Stimulated activated CD8-positive, alpha-beta memory T cell treated with anti-CD3 and anti-CD28 coated beads, Interleukin-15, amount 100 ng/mL, for 24 hours (primary cell): ENCODE measurements at places on chromosomes 16 and 17.

GRCh38 chr16:14301169-14302030 lies 230.3 kb downstream of the MRTFB start:
- no peak for DNase-seq

DNA sequence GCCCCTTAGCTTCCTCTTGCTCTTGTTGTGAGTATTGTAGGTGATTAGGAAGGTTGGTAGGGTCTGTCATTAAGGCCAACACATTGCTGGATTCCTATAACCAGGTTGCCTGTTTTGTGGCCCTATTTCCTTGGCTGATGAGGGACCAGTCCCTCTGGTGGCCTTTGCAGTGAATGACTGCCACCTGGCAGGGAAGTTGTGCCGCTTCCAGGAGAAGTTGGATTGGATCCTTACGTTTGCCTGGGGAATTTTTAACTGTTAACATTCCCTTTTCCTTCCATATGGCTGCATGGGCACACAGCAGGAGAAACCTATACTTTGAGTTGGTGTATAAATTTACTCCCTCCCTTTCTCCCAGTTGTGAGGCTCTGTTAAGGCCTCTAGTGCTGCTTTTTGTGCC lies 32.4 kb downstream of the LCMT1 start:
- DNase-seq = no peak

GRCh38 chr16:88506723-88507122 lies 53.6 kb downstream of the ZFPM1 start:
- DNase-seq = no peak

- no peak for DNase-seq
Observed at GRCh38 chr16:27432558-27432957, 30.6 kb downstream of the IL21R start.

GRCh38 chr17:42979511-42980273 lies at the start of gene PTGES3L:
Gene PTGES3L, minus strand, starts transcription at chr17:42980080. Its CDS starts 27 bp downstream, at chr17:42980053.
- DNase-seq = no peak

GRCh38 chr16:65641049-65641761 lies 519.3 kb upstream of the CDH11 start:
- DNase-seq = no peak

- DNase-seq = no peak
Observed at GRCh38 chr16:78155791-78156345, 56.4 kb downstream of the WWOX start.

- DNase-seq = no peak
Observed at GRCh38 chr17:80053102-80053501, 16.7 kb downstream of the CCDC40 start.

DNA sequence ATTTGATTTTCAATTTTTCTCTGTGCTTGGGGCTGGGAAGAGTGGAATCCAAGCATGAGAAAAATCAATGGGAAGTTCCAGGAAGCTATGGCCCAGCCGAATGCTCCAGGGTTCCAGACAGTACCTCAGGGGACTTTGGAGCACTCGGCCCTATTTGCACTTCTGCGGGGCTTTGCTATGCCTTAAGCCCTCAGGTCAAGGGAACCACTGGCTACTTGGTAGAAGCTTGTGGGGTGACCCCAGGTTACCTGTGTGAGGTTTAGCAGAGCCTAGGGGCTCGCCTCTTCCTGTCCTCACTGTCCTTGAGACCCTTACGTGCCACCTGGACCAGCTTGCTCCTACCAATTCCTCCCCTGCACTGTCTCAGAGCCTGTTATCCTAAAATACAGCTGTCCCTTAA lies 121.3 kb downstream of the MGAT5B start:
- DNase-seq = no peak

GRCh38 chr17:562174-562573 lies 152.5 kb downstream of the VPS53 start:
- DNase-seq = no peak

DNA sequence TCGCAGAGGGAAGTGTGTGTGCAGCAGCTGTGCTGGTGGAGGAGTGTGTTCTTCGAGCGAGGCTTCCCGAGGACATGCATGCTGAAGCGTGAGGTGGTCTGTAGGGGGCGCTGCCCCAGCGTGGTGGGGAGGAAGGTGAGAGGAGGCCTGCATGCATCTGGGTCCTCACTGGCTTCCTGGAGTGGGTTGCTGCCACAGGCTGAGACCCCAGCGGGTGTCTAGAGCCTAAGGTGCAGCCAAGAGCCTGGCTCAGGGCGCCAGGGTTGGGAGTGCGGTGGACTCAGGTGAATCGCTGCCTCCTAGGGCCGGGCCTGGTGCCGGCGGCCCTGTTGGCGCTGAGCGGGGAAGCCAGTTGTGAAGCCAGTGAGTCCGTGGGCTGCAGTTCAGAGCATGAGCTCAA lies 7.5 kb upstream of the HSD3B7 start:
- DNase-seq = no peak

DNA sequence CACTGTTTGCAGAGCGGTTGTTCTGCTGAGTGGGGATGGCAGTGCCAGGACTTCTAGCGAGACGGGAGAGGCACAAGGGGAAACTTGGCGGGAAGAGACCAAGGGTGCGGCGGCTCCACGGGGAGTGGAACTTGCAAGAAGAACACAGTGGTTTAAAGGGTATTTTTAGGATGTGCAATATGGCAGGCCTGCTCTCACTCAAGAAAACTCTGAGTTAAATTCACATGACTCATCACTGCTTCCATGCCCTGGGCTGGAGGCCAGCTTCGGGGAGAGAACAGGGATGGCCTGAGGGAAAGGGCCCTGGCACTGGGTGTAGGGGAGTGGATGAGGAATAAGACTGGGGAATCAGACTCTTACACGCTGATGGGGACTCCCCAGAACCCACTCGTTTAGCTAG lies 13.3 kb upstream of the CD300LD start:
- DNase-seq = no peak

GRCh38 chr17:43220511-43221125 lies 7.8 kb downstream of the CCDC200 start:
- DNase-seq = no peak

GRCh38 chr16:75761108-75761507 lies 34.8 kb upstream of the CPHXL start:
- DNase-seq = no peak

DNA sequence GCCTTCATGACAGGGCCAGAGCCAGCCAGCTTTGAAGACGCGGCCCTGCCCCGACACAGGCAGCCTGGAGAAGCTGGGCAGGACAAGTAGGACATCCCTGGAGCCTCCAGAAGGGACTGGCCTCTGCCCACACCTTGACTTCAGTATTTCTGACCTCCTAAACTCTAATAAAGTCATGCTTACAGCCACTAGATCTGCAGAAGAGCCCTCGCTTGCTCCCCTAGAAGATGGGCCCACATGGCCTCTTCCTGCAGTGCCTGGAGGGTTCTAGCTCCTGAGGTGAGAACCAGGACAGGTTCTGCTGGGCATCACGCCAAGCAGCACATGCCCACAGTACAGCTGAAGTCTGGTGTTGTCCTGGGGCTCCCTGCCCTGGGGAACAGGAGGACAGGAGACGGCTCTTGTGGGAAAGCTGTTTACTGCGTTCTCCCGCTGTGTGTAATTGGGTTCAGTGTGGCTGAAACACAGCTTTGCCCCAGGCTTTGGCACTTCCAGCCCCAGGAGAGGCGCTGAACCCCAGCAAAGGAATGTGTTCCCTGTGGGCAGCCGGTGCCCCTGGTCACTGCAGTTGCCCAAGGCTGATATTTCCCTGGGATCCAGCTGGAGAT lies 2.6 kb downstream of the APRT start:
- no peak for DNase-seq

DNA sequence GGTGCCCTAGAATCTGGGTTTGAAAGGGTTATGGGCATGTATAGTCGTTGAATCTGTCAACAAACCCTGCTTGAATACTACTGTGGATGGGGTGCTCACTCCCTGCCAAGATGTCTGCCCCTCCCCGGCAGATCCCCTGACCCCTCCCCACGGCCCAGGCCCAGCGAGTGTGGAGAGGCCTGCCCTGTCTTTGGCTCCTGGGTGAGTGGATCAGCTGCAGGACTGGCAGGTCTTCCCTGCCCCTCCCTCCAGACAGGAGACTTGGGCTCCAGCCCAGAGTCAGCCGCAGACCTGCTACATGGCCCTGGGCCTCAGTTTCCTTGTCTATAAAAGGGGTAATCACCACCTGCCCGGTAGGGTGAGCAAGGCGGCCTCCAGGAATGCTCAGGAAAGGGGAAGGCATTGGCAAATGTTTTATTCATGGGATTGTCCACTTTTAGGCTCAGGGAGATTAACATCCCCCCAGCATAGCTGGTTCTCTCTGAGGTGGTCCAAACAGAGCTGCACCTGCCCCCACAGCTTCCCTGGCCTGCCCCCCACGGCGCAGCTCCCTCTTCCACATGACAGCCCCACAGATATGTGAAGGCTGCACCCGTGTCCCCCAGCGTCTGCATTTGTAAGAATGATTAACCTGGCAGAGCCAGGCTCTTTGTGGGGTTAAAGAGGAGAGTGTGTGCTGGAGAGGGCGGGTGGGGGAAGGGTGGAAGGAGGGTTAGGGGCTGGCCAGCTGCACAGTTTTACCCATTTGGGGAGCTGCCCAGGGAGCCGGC lies 18.5 kb upstream of the SPNS2 start:
- DNase-seq = no peak

GRCh38 chr17:17472333-17472920 lies 4.4 kb upstream of the MED9 start:
- DNase-seq = no peak

GRCh38 chr16:82756283-82756599 lies 129.5 kb downstream of the CDH13 start:
- DNase-seq = no peak

- no peak for DNase-seq
Observed at GRCh38 chr16:80687606-80688005, 116.8 kb downstream of the CDYL2 start.

DNA sequence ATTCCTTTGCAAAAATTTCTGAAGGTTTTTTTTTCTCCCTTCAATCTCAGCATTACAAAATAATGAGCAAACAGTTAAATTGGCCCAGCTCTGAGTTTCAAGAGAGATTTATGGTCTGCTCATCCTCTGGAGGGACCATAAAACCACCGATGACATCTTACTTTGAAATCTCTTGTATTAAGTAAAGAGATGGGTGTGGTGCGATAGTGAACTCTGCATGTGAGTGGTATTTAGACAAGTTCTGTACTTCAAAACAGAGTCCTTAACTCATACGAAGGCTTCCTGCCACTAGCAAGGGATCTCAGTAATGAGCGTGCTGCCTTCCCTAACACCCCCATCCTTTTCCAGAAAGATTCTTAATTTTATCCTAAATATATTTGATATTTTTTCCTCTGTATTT lies 2.1 kb downstream of the FAM20A start:
- DNase-seq = no peak

- no peak for DNase-seq
Observed at GRCh38 chr17:40415390-40415789, 2.3 kb downstream of the TOP2A start.

GRCh38 chr16:10103700-10104099 lies 78.5 kb downstream of the GRIN2A start:
- no peak for DNase-seq

DNA sequence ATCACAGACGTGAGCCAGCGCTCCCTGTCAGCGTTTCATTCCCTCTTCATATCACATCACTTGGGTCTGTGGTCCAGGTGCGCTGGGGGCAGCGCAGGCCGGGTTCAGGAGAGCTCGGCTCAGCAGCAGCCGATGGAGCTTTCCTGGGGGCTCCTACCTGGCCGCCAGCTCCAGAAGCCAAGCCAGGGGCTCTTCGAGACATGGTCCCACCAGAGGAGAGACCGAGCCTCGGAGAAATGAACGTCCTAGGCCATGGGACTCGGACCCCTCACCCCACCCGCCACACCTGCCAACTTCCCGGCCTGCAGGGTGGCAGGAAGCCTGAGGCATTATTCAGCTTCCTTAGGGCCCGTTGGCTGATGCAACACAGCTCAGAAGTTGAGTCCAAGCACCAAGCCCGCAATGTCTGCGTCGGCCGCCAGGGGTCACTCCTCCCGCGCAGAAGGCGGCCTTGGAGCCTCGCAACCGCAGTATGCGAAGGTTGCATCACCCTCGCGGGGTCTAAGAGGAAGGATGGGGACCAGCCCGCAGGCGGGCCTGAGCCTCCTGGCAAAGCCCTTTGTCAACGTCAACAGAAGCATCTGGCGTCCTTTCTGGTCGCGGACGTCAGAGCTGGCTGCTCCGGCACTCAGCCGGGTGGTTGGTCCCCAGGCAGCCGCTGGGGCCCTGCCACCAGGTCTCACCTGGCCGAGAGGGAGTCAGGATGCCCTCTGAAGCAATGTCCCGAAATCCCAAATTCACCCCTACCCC lies 13.2 kb upstream of the KLHDC4 start:
- DNase-seq = peak; percentile 88

DNA sequence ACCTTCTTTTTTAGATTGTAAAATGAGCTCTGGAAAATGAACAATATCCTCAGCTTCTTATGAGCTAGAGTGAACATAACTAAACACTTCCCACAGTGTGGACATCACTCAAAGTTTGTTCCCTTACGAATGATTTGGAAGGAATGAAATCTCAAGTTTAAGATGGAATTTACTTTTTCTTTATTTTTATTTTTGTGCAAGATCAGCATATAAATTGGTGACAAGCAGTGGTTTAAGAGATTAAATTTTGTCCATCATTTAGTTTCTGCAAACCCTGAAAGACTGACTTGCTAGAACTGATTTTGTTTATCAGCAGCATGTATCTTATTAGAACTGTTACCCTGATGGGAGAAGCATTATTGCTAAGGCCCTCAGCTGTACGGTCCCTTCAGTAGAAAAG lies 420.1 kb downstream of the CDH8 start:
- DNase-seq = no peak

DNA sequence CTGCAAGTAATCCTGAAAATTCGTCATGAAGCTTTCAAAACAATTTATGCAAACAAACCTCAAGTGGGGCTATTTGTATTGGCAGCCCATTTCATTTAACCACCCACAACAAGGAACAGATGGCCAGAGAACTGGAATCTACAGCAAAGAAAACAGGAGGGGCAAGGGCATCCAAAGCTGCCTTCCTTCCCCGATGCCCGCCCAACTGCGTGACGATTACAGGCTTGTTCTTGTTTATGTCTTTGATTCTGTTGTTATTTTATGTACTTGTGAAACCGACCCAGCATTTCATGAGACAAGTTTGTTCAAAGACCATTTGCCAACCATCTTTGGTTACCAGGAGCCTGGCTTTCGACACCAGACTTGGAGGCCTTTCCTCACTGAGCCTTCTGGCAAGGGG lies 59.1 kb upstream of the IRX6 start:
- DNase-seq = no peak

GRCh38 chr16:27448532-27449433 lies 46.8 kb downstream of the IL21R start:
- DNase-seq = no peak

DNA sequence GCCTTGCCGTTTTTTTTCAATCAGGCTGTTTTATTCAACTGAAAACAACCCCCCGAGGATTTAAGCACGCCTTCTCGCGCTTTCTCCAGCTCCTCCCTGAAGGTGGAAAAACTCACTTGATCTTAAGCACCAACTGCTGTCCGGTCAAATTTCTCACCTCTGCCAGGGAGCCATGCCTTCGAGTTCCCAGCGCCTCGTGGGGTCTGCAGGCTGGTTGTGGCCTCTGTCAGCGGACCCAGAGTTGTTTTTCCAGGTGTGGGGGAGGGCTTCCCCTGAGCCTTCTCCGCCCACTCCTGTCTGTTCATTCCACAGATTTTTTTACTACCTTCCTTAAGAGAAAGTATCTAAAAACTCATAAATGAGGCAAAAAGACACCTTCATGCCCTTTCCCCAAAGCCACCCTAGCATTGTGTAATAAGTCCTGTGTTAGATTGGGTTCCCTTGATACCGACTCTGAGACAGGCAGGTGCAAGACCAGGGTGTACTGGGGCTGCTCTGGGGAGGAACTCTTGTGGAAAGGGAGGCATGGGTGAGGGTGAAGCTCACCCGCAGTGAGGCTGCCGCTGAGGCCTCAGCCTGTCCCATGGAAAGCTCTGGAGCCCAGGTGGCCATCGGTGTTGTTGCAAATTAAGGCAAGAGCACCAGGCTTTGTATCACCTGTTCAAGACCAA lies 101.6 kb downstream of the AXIN2 start:
- DNase-seq = no peak
